ENCODE measurements at places on chromosomes 3 and 15. TPM values are rescaled to one million over a fixed set of nuclear protein-coding genes. Genes with fewer than 3 reads are reported as not detected.

ATP10A gene
- 36.6 TPM for total RNA-seq

ZNF501 gene
- 2.2 TPM for total RNA-seq

- H3K4me3 ChIP-seq: no peak overlapping the region
- no peaks in the 10 kb centered on the region for H3K4me1 ChIP-seq
- no peak overlapping the region for H3K27ac ChIP-seq
- no peaks in the 10 kb centered on the region for H3K36me3 ChIP-seq
- peak; percentile 63 for DNase-seq
These were observed 616.0 kb upstream of the NAALADL2 start for GRCh38 chr3:174243171-174243570.

SLC9A9 gene
- total RNA-seq: 1.5 TPM

- H3K36me3 ChIP-seq: no peaks in the 10 kb centered on the region
- H3K4me3 ChIP-seq: no peak overlapping the region
- no peak overlapping the region for H3K27ac ChIP-seq
- no peaks in the 10 kb centered on the region for H3K4me1 ChIP-seq
- no peaks in the 10 kb centered on the region for H3K27me3 ChIP-seq
These were observed 29.2 kb downstream of the XXYLT1 start for GRCh38 chr3:195241592-195242355.

Data from astrocyte (in vitro differentiated cells and primary cell).